NCI-H1930 (cell line): ENCODE measurements at places on chromosomes 11 and 22.

DNA sequence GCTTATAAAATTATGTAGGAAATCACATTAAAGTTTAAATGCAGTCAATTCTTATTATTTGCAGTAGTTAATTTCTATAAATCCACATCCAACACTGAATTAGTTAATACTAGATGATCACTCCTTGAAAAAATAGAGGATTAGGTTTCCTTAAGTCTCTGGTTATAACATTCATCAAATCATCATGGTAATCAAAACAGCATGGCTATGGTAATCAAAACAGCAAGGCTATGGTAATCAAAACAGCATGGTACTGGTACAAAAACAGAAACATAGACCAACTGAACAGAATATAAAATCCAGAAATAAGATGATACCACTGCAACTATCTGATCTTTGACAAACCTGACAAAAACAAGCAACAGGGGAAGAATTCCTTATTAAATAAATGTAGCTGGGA, 814.6 kb upstream of the CCDC179 start:
- DNase-seq: no peak

- no peak for DNase-seq
Measured at GRCh38 chr11:111185266-111185665, 60.3 kb upstream of the POU2AF2 start.

DNA sequence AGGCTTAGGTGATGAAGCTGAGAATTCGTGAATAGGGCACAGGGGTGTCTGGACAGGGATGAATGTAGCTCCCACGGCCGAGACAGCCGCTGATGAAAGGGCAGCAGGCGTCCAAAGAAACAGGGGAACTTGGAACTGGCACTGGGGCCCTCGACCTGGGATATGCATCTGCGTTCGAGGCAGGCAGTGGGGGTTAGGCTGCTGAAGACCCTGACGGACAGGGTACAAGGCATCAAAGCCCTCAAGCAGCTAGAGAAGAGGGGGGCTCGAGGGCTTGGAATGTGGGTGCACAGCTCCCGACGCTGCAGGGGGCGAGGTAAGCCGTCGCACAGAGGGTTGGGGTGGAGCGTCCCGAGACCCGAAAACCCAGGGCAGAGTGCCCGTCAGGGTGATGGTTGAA, 6.9 kb upstream of the SYT8 start:
- no peak for DNase-seq

DNA sequence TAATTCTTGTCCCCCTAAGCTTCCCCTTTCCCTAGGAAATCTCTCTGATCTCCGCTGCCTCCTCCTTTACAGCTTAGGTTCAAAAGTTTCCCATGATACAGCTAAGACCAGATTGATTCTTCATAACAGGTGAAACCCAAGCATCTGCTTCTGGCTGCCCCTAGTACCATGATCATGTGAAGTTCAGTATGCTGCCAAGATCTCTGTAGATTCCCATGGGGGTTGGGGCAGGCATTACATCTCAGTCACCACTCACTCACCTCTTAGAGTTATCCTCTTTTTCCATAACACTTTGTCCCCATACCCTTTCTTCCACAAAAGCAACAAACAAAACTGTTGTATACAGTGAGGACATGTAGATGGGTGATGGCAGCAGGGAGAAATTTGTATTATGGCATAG, 44.0 kb downstream of the RRP8 start:
- DNase-seq: no peak
